Frontal cortex (tissue), 4 donors: ENCODE measurements at places on chromosomes 3 and 15. TPM values are rescaled to one million over a fixed set of nuclear protein-coding genes. Genes with fewer than 3 reads are reported as not detected.

- DNase-seq = peak; percentile 88
Measured at GRCh38 chr3:127455541-127456450, 134.7 kb downstream of the TPRA1 start.

- DNase-seq = no peak
Measured at GRCh38 chr3:31035681-31036080, 141.2 kb upstream of the GADL1 start.

- no peak for DNase-seq
Measured at GRCh38 chr3:126051234-126051633, 32.7 kb downstream of the SLC41A3 start.

DNA sequence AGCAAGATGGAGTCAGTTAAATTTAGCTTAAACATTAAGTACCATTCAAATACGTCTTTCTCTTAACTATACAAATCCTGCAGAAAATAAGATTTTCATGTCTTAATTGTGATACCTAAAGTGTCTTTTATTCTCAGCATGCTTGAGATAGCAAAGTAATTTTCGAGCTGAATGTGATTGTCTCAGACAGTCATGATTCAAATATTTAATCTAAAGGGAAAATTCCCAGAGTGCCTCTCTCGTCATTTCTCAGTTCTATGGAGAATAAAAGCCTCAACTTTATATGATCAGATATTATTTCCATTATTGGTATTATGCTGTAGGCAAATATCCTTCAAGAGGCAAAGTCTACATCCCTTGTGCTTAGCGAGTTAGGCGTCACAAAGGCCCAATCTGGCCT is 589.9 kb downstream of the TAFA4 start:
- no peak for DNase-seq

DNA sequence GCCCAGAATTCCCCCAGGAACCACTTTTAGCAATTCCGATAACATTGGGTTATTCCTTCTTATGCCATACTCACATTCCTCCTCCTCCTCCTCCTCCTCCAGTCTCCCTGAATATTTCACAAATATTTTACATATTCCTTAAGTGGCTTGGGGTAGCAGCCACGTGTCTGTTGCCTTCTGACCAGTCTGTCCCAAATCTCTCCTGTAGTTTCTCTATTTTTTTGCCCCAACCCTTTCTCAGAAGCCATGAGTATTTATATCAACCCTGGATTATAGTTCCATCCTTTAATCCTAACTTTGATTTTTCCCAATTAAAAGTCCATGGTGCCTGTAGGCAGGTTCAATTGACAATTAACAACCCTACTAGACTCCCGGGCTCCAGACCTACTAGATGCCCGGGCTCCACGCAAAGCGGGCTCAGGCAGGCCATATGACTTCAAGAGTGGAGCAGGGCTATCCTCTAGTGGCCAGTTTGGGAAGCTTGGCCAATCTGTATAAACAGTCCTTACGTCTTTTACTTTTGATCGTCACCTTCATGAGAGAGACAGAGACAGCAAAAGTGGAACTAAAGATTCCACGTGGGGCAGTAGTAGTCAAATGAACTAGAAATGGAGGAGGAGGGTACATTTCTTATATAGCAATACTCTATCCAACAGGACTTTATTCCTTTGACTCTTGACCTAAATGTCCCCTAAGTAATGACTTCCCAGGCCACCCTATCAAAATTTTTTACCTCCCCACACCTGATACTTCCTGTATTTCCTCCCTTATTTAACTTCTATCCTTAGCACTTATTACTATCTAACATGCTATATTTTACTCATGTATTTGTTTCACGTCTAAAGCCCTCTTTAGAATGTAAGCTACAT is 69.7 kb downstream of the USF3 start:
- peak; percentile 66 for DNase-seq

The EHHADH gene
- 1.2 TPM for total RNA-seq

The DNASE1L3 gene
- 0.41 TPM for total RNA-seq
